ENCODE measurements at places on chromosomes 3 and 15.

- DNase-seq: peak; percentile 86
Observed at GRCh38 chr3:72270072-72270681, 485.2 kb upstream of the PROK2 start.

GRCh38 chr3:184693011-184693975, 18.6 kb downstream of the MAGEF1 start:
- no peak for DNase-seq

- no peak for DNase-seq
Observed at GRCh38 chr3:187287256-187287655, 4.3 kb downstream of the MASP1 start.

- no peak for DNase-seq
Observed at GRCh38 chr3:76107935-76108570, 322.7 kb upstream of the ZNF717 start.

DNA sequence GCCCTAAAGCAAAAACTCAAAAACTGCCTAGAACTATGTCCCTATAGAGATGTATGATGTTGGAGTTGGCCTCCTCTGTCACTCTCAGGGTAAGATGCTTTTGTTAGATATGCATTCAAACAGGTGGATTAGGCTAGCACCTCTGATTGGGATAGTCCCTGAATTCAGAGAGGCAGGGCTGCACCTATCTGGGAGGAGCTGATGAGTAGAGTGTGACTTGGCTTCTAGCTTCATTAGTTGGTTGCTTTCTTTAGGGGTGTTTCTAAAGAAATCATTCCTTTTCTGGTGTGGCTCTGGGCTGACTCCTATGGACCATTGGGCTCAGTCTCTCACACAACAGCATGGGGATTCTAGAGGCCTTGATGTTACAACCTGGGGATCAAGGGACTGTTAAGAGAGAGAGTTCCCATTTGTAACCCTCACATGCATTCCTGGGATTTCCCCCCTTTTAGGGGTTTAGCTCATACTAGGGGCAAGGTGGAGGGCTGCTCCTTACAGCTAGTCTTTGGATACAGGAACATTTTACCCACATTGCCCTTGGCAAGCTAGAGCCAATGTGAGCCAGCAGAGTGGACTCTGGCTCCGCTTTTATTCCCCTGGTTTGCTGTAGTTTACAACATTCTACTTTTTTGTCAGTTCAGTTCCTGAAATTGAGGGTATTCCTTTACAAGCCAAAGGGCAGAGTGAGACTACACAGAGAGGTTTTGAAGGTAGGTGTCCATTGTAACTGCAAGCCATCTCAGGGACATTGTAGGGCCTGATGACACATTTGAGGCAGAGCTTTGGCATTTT, 7.5 kb downstream of the ZNF592 start:
- DNase-seq: no peak

GRCh38 chr3:61832375-61833229, 271.2 kb downstream of the PTPRG start:
- DNase-seq: no peak

- no peak for DNase-seq
Observed at GRCh38 chr15:33915571-33916407, 52.5 kb upstream of the CHRM5 start.

GRCh38 chr15:48617619-48618018, 27.9 kb downstream of the FBN1 start:
- peak; percentile 22 for DNase-seq

- DNase-seq: no peak
Observed at GRCh38 chr3:27976933-27977332, 254.8 kb upstream of the EOMES start.

- DNase-seq: no peak
Observed at GRCh38 chr3:190301591-190301990, 20.7 kb downstream of the CLDN1 start.

- DNase-seq: no peak
Observed at GRCh38 chr3:63976161-63976871, 47.0 kb downstream of the PSMD6 start.

- DNase-seq: no peak
Observed at GRCh38 chr3:131421957-131422498, 40.5 kb downstream of the NUDT16 start.

DNA sequence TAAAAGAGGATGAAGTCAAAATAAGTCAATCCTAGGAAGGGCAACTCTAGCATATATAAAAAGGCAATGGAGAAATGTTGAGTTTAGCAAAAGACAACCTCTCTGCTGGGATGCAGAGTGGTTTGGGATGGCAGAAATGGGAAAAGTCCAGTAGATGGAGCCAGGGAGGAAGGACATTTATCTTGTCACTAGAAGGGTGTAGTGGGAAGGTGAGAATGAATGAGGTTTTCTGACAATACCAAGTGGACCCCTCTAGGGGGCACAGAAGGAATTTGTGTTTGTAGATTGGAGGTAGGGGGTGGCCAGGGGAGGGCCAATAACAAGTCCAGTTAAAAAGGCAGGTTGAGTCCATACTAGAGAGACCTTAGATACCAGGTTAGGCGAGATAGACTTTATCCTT, 80.0 kb downstream of the THSD4 start:
- no peak for DNase-seq

- DNase-seq: peak; percentile 22
Observed at GRCh38 chr15:20106026-20106425, 435.6 kb downstream of the GOLGA6L6 start.

- no peak for DNase-seq
Observed at GRCh38 chr15:77901921-77902750, 175.4 kb downstream of the TBC1D2B start.

DNA sequence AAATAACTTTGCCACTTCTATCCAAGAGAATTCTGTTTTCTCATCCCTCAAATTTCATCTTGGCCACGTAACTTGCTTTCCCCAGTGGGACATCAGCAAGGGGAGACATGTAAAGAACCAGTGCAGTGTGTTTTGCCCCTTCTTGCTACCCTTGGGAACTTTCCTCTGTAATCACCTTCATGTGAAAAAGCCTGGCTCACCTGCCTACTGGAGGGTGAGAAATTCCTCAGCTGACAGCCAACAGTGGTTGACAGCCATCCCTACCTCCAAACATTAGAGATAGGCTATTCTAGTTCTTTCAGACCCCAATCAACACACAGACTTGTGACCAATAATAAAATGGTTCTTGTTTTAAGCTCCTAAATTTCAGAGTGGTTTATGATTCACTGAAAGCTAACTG, 333.9 kb upstream of the TBC1D5 start:
- DNase-seq: no peak

- DNase-seq: no peak
Observed at GRCh38 chr3:185900228-185900627, 37.6 kb downstream of the TRA2B start.

DNA sequence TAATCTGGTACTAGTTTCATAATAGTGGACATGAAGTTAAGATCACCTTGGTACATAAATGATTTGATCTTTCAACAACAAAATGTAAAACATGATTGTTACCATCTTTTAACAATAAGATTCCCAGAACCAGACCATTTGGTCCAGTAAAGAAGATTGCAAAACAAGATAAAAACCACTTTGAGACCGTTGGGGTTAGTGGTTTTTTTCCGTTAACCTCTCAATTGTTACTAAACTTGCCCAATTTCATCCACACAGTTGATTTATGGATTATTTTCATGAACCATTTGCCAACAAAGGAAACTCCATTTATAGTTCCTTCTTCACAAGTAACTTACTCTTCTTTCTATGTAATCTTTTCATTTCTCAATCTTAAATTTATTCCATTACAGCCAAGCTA, 53.8 kb downstream of the ATP8B4 start:
- no peak for DNase-seq

GRCh38 chr3:120052225-120052624, 42.0 kb downstream of the GSK3B start:
- no peak for DNase-seq

GRCh38 chr3:179794355-179794754, 141.5 kb downstream of the USP13 start:
- no peak for DNase-seq

DNA sequence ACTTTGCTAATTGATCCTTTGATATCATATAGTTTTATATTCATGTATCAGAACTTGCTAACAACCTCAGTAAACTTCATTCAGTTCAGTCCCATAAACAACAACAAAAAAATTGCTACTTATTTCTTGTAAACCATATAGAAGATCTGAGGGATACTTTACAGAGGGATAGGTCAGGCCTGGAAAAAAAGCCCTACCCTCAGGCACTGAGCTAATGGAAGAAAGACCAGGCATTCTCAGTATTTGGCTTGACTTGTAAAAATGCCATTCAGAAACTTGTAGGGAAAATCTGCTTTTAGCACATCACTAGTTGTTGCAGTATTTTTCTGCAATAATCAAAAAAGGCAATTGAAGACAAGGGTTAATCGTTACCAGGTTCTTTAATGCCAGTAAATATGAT, 33.1 kb downstream of the ARMC8 start:
- no peak for DNase-seq

DNA sequence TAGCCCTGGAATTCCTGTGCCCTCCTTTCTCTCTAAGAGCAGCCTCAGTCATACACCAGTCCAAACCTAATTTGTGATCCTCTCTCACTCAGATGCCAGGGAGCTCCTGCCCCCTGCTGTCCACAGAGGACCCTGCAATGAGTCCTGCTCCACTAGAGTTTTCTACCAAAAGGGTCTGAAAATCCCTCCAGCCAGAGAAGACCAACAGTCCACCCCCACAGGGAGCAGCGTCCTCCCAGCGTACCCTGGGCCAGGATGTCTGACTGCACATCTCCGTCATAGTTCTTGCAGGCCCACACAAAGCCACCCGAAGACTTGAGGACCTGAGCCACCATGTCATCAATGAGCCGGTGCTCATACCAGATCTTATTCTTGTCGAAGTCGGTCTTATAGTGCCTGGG, 15.4 kb downstream of the IDH2 start:
- DNase-seq: no peak

DNA sequence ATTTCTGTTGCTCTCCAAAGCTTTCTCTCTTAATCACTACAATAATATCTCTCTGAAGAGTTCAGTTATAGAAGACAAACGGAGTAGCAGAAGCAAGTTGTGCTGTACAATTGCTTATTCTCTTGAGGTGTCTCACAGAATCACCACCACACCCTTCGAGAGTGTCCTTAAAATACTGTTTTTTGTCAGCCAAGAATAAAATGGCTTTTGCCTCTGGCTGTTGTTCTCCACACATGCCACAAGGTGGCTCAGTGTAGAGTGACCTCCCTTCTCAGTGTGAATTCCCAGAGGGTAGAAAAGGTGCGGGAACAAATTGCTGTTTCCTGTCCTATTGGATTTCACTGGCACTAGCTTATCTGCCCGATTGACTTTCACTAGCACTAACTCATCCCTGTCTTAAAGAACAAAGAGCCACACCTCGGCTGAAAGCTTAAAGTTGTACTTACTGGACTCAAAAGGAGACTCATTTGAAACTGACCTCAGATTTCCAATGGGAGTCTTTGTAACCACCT, 134.2 kb upstream of the SATB1 start:
- DNase-seq: no peak

DNA sequence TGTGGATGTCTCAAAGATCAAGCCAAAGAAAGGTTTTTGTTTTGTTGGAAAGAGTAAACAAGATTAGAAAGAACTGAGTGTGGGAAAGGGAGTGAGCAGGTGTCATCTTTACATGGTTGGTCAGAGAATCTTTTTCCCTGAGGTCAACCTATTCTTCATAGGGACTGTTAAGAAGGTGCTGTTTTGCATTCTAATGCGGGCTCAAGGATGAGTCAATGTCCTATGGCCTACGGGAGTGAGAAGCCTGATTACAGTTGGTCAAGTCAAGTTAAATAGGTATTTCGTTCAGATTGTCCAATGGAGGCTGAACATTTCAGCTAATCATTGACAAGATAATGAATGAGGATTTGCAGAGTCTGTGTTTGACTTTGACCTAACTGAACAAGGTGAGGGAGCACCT, 491.2 kb upstream of the PDZRN3 start:
- no peak for DNase-seq

DNA sequence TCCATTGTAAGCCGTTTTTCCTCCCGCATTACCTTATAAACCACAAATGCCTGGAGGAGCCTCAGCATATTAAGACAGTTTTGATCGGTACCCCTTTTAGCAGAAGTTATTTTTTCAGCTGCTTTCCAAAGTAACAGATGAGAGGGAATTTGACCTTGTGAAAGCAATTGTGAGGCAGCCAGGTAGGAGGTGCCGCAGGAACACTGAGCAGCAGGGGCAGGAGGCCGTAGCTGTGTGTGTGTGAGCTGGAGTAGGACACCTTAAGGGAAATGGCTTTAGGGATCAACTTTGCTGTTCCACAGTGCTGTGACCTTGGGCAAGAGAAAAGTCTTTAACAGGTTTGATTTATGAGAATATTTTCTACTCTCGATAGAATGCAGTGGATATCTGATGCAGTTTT, 482.1 kb downstream of the IL5RA start:
- no peak for DNase-seq
